Uterus (tissue), 4 donors: ENCODE measurements at places on chromosomes 5 and 9. TPM values are rescaled to one million over a fixed set of nuclear protein-coding genes. Genes with fewer than 3 reads are reported as not detected.

DNA sequence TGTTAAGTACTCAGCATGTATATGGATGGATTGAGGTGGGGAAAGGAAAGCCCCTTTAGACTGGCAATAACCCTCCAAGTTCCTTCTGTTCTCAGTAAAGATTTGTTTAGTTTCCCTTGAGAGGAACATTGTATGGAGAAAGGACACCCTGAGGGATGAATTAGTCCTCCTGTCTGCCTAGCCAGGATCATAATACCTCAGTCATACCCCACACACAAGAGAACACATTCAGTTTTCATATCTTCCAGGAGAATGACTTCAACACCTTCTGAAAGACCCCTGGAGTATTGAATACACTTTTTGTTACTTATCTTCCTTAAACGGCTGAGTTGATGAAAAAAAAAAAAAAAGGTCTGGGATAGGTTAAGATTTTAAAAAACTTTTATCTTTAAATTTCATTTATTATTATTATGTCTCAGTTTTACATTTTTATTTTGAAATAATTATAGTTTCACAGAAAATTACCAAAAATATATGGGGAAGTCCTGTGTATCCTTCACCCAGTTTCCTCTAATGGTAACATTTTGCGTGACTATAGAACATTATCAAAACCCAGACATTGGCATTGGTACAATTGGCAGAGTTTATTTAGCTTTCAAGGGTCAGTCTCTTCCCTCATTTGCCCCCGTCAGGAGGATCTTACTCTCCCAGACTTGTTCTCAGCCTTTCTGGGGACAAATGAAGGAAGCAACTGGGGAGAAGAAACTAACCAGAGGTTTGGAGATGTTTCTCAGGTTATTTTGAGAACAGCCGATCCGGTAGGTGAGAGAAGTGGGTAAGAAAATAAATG lies 88.0 kb downstream of the ACTBL2 start:
- no peak for DNase-seq

- DNase-seq = no peak
Observed at GRCh38 chr9:91786132-91786896, 163.7 kb downstream of the ROR2 start.

DNA sequence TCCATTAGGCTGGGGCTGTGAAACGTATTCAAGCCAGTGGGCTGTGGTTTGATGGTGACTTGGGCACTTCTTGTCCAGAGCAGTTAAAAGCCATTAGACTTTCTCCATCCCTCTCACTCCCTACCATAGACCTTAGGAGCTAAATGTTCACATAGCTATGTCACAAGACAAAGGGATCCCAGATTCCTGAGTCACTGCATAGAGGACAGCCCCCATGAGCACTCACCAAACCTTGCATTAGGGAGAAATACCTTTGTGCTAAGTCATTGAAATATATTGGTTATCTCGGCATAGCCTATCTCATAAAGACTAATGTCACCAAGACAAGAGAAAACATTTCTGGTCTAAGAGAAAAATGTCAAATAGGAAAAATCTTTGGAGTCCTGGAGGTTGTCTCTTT lies 104.3 kb downstream of the TRPM6 start:
- DNase-seq = no peak

The GMCL2 gene
- not detected for total RNA-seq

The PLCXD3 gene
- total RNA-seq = 10.1 TPM

The ARL14EPL gene
- not detected for total RNA-seq

The GRM6 gene
- not detected for total RNA-seq

The OR4F3 gene
- not detected for total RNA-seq

The PCDHGB3 gene
- 10.2 TPM for total RNA-seq

The KIF4B gene
- not detected for total RNA-seq

The GALNT12 gene
- total RNA-seq = 9.3 TPM
